ENCODE measurements at places on chromosomes 7 and 10. TPM values are rescaled to one million over a fixed set of nuclear protein-coding genes. Genes with fewer than 3 reads are reported as not detected.

The GRID2IP gene
- 0.25 TPM for polyA plus RNA-seq

The AQP1 gene
- 241 TPM for polyA plus RNA-seq

The MACC1 gene
- 7.2 TPM for polyA plus RNA-seq

The GPR26 gene
- not detected for polyA plus RNA-seq

The SUFU gene
- 18.2 TPM for polyA plus RNA-seq

The IDI2 gene
- not detected for polyA plus RNA-seq

The MGAM2 gene
- 1.6 TPM for polyA plus RNA-seq

The RTKN2 gene
- 0.68 TPM for polyA plus RNA-seq

The FAS gene
- 7.3 TPM for polyA plus RNA-seq

The HGF gene
- polyA plus RNA-seq: 13.9 TPM

The RPP38 gene
- polyA plus RNA-seq: 27.3 TPM

The ZFAND2A gene
- polyA plus RNA-seq: 37.3 TPM

The KLF14 gene
- polyA plus RNA-seq: 0.46 TPM

The MEIG1 gene
- polyA plus RNA-seq: 0.27 TPM

The CHST15 gene
- polyA plus RNA-seq: 4.4 TPM

The GCK gene
- polyA plus RNA-seq: 1.7 TPM

The HOXA5 gene
- polyA plus RNA-seq: 0.41 TPM

The SVOPL gene
- 0.44 TPM for polyA plus RNA-seq

The FAM25C gene
- not detected for polyA plus RNA-seq

The HPS6 gene
- polyA plus RNA-seq: 18.0 TPM

The UPK3B gene
- polyA plus RNA-seq: 159 TPM

The CPSF4 gene
- 41.1 TPM for polyA plus RNA-seq

The TMEM225B gene
- polyA plus RNA-seq: 1.8 TPM

The OR2F1 gene
- polyA plus RNA-seq: not detected

The NYAP1 gene
- not detected for polyA plus RNA-seq

The PKD2L1 gene
- polyA plus RNA-seq: 0.88 TPM

The ARHGAP22 gene
- polyA plus RNA-seq: 1.7 TPM

The JAKMIP3 gene
- polyA plus RNA-seq: 0.56 TPM

The CCDC3 gene
- polyA plus RNA-seq: 10.4 TPM

The MUC12 gene
- 9.2 TPM for polyA plus RNA-seq

The STARD3NL gene
- 65.1 TPM for polyA plus RNA-seq

The CUZD1 gene
- polyA plus RNA-seq: 0.52 TPM

The GPC2 gene
- 4.1 TPM for polyA plus RNA-seq

The CABCOCO1 gene
- polyA plus RNA-seq: 1.4 TPM

The PNLIPRP2 gene
- polyA plus RNA-seq: 16.7 TPM

The SFTPD gene
- polyA plus RNA-seq: 233 TPM

The CDH23 gene
- 1.5 TPM for polyA plus RNA-seq

The AKR1C2 gene
- 35.0 TPM for polyA plus RNA-seq

Measured in hepatocyte (in vitro differentiated cells).